ENCODE measurements at places on chromosomes 1 and 21.

DNA sequence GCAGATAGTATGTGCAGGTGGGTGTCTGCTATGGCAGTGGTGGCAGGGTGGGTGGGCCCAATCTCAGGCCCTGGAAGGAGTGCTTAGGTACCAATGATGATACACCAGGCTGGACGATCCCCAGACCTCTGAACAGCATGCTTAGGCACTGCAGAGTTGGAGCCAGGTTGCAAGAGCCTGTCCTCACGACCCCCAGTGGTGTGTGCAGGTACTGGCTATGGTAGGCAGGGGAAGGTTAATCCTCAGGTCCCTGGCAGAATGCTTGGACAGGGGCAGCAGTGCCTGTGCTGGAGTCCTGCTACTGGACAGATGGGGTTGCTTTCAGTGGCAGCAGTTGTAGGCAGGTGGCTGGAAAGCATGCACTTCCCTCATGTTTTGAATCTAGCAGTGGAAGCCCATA is 100.5 kb upstream of the NEK7 start:
- DNase-seq: no peak

GRCh38 chr1:155206891-155207805 is 549 bp downstream of the THBS3 start:
- DNase-seq: peak; percentile 95

DNA sequence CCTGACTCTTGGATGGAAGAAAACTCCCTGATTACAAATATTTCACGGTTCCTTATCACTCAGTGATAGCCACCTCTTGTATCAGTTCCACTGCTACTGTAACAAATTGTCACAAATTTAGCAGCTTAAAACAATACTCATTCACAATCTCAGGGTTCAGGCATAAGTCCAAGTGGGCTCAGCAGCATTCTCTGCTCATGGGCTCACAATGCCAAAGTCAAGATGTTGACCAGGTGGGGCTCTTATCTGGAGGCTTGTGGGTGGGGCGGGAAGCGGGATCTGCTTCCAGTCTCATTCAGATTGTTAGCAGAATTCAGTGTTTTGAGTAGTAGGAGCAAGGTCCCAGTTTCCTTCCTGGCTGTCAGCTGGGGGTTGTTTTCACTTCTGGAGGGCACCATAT is 137.3 kb upstream of the FAM78B start:
- DNase-seq: no peak

DNA sequence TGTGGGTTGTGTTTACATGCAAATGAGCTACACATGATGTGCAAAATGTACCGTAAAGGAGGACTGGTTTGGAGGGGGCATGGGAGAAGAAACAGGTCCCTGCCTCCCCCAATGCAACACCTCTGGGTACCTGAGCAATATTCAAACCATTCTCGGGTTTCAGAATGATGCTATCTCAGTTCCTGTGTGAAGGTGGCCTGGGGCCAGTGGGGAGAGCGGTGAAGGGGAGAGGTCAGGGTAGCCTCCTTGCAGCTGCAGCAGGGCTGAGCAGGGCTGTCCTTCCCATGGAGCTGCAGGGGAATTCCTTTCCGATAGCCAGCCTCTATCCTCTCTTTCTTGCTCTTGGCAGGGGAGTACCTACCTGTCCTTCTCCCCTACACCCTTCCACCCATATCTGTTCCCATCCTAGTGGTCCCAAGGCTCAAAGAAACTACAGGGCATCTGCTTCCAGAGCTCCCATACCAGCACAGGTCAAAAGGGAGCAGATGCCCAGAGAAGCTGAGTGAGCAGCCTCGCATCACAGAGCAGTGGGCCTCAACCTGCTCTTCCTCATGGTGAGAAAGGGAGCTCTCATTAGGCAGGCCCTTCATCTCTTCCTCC is 11.9 kb downstream of the MEF2D start:
- DNase-seq: no peak

DNA sequence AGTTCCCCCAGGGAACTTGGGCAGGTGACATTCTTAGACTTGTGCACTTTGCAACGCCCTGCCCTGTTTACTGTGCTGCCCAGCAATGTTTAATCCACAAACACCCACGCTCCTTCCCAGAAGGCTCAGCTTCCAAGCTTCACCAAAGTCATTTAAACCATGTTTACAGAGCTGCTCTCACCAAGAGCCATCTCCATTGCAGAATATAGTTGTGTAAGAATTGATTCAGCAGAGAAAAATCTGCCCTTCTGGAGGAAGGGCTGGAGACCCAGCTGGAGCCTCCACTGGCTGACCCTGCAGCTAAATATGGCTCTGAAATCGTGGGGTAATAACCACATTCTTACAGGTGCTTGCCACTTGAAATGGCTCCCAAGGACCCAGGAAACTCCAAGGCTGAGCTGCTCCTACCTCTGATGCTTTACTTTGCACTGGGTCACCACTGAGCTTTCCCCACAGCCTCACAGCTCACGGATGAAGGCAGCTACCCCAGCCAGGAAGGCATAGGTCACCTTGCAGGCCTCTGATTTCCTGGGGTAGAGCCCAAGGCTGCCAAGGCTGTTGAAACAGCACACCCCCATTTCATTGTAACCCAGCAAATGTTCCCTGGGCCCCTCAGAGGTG is 8.7 kb downstream of the CAPN2 start:
- DNase-seq: no peak

DNA sequence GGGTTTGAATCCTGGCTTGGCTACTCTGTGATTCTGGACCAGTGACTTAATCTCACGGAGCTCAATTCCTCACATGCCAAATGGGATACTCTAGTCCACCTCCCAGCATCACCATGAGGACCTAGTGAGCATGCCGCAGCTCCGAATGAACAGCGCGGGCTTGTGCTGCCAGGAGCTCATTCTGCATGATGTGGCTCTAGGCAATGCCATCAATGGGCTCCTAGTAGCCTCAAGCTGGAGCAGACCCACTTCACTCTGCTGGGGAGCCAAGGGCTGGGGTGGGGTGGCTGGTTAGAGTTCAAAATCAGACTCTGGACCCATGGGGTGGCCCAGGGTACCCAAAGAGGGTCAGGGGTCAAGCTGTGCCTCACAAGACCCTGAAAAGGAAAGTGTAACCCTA is 41.5 kb downstream of the CDK18 start:
- no peak for DNase-seq

DNA sequence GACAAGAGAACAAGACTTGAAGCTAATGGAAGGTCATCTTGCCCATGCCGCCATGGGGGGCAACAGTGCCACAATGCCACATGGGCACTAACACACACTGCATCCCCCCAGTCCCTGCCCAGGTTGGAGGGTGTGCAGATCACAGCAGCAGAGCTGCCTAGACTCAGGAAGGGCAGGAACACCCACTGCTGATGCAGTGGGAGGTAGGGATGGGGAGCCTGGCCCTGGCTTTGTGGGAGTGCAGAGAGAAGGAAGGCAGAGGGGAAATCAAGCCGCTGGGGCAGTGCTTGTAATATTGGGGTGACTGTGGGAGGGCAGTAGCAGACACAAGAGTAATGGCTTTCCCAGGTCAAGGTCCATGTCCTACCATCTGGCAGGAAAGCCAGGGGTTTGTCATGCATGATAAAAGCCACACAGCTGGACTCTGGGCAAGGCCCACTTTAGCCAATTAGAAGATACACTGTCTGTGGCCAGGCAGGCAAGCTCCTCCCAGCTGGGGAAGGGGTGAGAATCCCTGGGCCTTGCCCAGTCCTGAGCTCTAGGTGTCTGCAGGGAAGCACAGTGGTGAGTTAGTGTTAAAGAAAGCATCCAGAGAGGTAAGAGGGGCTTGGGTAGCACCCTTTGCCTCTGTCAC is 25.4 kb upstream of the MEF2D start:
- no peak for DNase-seq

DNA sequence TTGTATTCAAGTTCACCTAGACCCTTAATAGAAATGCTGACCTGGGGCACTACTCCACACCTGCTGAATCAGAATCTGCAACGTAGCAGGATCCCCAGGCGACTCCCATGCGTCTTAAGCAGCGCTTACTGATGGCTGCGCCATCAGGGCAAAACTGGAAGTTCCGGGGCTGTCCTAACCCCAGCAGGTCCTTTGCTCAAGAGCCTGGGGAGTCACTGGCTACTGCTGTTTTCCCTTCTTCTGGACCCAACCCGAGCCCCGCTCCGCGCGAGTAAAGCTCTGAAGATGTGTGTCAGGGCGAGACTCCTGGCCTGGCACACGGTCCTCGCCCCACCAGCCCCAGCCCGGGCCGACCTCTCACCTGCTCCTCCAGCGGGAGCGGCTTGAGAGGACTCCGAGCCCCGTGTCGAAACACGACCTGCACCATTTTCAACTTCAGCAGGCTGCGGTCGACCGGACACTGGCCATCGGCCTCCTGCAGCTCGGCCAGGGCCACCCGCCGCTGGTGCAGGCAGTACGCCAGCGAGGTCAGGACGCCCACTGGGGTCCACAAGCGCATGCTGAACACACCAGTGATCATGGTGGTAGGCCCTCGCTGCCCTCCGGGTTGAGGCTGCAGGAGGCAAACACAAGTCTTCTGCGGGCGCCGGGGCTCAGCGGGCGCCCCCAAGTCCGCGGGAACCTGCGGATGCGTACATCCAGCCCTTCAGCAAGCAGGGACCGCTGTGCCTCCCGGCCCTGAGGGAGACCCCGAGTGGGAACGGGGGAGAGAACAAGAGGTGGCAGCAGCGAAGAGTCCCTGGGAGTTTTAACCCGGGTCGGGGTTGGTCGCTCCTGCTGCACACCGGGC is 630 bp downstream of the ACP6 start:
- peak; percentile 36 for DNase-seq

DNA sequence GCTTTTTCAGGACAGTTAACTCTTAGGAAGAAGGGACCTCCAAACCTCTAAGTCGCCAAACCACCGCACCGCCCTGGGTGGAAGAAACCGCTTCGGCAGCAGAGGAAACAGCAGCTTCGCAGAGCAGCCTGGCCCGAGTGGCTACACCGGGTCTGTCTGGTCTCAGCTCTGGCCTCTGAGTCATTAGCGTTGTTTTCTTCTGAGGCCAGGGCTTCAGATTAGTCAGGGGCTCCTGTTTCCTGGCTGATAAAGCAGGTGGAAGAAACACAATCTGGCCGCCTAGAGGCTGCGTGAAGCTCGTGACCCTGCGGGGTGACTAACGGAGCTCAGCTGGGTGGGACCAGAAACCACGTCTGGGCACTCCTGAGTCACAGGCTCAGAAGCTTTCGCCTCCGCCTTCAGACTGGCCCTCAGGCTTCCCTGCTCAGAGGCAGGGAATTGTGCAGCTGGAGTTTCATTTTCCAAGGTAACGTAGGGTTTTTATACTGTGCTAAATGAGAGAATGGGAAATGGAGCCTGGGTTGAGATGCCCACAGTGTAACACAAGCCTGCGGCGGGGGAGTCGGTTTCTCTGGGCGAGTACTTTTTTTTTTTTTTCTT is 44.9 kb downstream of the CHAF1B start:
- peak; percentile 82 for DNase-seq

DNA sequence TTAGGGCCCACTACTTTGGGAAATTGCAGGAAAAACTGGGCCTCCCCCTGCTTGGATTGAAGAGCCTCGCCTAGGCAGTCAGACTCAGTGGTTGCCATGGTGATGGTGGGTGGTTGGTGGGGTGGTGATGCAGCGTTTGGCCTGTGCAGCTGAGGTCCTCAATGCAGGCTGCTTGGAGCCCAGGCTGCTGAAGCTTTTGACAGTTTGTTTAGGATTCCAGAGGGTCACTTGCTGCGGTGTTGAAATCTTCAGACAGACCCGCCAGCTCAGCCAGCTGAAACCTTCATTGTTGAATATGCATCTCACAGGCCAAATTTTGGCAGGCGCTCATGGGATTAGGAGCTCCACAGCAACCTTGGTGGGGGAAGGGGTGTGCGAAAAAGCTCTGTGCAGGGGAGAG is 67.9 kb downstream of the CACNA1E start:
- no peak for DNase-seq

DNA sequence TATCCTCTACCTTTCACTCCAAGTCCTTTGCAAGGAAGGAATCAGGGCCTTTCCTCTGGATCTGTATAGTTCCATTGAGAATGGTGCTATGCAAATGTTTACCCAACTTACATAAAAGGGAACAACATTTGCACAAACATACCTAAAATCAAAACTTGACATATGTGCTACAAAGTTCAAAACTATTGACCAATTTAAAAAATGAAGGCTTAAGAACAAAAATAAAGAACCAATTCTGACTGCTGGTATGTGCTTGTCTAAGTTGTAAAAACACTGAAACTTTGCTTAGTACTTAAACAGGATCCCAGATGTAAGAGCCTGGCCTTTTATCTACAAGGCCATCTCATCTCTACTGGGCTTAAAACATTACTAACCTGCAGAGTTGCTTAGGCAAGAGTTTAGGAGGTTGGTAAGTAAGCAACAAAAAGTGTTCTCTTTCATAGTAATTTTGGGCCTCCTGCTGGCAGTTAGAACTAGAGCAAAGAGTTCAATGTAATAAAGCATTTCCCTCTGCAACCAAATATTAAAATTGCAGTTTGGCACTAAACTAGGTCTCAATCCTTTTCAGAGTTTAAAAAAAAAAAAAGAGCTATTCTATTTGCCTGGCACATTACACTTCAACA is 2.0 kb downstream of the SCMH1 start:
- peak; percentile 38 for DNase-seq

DNA sequence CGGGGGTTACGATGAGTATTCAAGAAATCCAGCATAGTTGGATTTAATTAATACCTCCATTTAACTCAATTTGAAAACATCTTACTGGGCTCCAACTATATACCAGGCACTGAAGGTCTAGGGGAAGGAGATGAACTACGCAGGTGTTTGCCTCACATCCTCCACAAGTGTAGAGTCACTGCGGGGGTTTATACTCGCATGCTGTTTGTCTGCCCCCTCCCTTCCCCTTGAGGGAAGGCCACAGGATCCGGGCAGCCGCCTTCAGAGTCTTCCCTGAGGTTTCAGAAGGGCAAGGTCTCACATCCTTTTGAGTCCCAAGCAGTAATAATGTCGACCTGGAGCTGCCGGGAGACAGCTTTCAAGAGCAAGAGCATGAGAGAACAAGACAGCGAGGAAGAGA is 142.4 kb upstream of the GALNT2 start:
- no peak for DNase-seq

- DNase-seq: no peak
Measured at GRCh38 chr1:216607067-216607697, 116.0 kb downstream of the ESRRG start.

- DNase-seq: no peak
Measured at GRCh38 chr1:59081795-59082194, 215.1 kb upstream of the FGGY start.

DNA sequence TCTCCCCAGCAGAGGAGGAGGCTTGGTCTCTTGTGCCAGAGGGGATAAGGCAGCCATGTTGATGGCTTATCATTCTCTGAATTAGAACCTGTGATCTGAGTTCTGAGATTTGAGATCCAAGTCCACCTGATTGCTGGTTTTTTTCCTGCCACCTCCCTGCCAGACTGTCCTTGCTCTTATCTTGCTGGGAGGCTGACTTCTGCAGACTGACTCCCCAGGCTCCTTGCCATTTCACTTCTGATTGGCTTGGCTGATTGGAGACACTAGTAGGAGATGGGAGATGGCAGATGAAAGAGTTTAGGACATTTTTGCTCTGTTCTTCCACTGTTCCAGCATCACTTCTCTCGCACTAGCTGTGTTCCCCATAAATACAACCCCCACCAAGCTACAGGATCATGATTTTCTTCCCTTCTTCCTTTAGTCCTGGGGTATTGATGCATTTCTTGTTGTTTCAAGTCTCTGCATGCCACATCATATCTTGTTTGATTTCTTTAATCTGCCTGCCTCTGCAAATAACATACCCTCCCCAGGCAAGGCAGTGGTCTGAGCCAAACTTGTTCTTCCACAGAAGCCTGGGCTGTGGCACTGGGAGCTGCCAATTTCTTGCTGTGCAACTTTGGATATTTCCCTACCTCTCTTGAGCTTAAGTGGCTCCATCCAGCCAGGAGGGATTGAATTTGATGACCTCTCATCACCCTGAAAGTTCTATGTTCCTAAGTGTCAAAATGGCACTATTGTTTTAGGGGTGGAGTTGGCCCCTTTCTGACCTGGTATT is 963 bp upstream of the CYP4B1 start:
- no peak for DNase-seq
